Breast epithelium (tissue), 4 donors: ENCODE measurements at places on chromosomes 1 and 21. TPM values are rescaled to one million over a fixed set of nuclear protein-coding genes. Genes with fewer than 3 reads are reported as not detected.

Gene FAM72A
- total RNA-seq: 0.98 TPM

GRCh38 chr1:185373813-185374529 lies 56.9 kb upstream of the IVNS1ABP start:
- H3K36me3 ChIP-seq: no peaks in the 10 kb centered on the region
- H3K27me3 ChIP-seq: no peaks in the 10 kb centered on the region
- no peak for DNase-seq
- no peak overlapping the region for H3K4me3 ChIP-seq
- H3K27ac ChIP-seq: no peak overlapping the region
- no peaks in the 10 kb centered on the region for H3K4me1 ChIP-seq

GRCh38 chr1:222224636-222225315 lies 323.1 kb downstream of the HHIPL2 start:
- no peak overlapping the region for H3K4me3 ChIP-seq
- H3K4me1 ChIP-seq: no peaks in the 10 kb centered on the region
- no peak overlapping the region for H3K27ac ChIP-seq
- no peak for DNase-seq
- H3K27me3 ChIP-seq: no peaks in the 10 kb centered on the region
- H3K36me3 ChIP-seq: no peaks in the 10 kb centered on the region

- no peaks in the 10 kb centered on the region for H3K36me3 ChIP-seq
- DNase-seq: no peak
- peak overlapping the region; percentile 71 for H3K4me3 ChIP-seq
- H3K4me1 ChIP-seq: peaks cover 5% of the 10 kb centered on the region
Measured at GRCh38 chr1:43992232-43992995, 1.0 kb downstream of the CCDC24 start.

- no peak overlapping the region for H3K27ac ChIP-seq
- DNase-seq: no peak
- H3K4me1 ChIP-seq: no peaks in the 10 kb centered on the region
- no peaks in the 10 kb centered on the region for H3K27me3 ChIP-seq
- no peaks in the 10 kb centered on the region for H3K36me3 ChIP-seq
Measured at GRCh38 chr1:243890576-243890975, 40.5 kb upstream of the AKT3 start.

- H3K27ac ChIP-seq: peak overlapping the region; percentile 99
- DNase-seq: no peak
- no peaks in the 10 kb centered on the region for H3K27me3 ChIP-seq
Measured at GRCh38 chr1:155979597-155980343, 1.4 kb upstream of the ARHGEF2 start.

Gene HIVEP3
- total RNA-seq: 13.5 TPM

Gene S100A3
- total RNA-seq: 2.2 TPM

Gene SPRR2A
- not detected for total RNA-seq

DNA sequence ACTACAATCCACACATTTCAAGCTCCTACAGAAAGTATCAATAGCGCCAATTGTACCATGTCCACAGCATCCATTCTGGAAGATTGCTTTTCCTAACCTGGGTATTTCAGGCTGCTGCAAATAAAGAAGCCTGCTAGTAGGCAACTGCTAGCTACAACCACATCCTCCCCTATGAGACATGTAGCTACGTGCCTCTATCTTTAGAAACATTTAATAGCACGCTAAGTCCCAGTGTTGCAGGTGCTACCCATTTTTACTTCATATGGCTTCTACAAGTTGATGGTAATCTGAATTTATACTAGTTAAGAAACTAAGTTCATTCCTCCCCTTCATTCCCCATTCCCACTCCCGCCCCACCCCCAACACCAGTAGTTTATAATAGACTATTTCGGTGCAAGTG lies 7.4 kb upstream of the AMPD1 start:
- no peak for DNase-seq
- H3K4me1 ChIP-seq: no peaks in the 10 kb centered on the region
- no peaks in the 10 kb centered on the region for H3K27me3 ChIP-seq
- H3K27ac ChIP-seq: no peak overlapping the region
- no peak overlapping the region for H3K4me3 ChIP-seq
- H3K36me3 ChIP-seq: no peaks in the 10 kb centered on the region

DNA sequence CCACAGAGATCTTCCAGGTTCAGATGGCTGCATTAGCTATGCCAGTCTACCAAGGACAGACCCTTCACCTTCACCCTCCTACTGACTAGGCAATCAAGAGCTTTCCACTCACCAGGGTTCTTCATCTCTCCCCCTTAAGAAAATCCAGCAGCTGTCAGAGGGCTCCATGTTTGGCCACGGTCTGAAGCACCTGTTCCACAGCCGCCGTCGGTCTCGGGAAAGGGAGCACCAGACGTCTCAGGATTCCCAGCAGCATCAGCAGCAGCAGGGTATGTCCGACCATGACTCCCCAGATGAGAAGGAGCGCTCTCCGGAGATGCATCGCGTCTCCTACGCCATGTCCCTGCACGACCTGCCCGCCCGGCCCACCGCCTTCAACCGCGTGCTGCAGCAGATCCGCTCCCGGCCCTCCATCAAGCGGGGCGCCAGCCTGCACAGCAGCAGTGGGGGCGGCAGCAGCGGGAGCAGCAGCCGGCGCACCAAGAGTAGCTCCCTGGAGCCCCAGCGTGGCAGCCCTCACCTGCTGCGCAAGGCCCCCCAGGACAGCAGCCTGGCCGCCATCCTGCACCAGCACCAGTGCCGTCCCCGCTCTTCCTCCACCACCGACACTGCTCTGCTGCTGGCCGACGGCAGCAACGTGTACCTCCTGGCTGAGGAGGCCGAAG lies 13.8 kb downstream of the TMCC2 start:
- no peak overlapping the region for H3K4me3 ChIP-seq
- no peak overlapping the region for H3K27ac ChIP-seq
- H3K27me3 ChIP-seq: no peaks in the 10 kb centered on the region
- no peaks in the 10 kb centered on the region for H3K36me3 ChIP-seq
- DNase-seq: no peak

Gene RYR2
- total RNA-seq: 0.16 TPM

DNA sequence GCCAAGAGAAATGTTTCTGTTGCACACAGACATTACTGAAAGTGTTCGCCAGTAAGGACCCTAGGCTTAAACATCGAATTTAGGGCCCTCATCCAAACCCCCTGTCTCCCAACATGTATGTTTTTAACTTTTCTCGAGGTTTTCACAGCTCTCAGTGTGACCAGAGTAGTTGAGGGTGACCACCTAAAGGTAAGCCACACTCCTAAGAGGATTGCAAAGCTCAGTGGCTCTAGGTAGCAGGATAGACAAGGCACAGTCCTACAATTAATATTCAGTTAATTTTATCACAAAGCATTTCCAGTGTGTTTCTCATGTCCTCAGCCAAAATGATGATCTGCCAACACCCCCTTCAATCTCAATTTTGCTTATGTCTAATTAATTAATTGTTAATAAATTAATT lies 695 bp upstream of the ALG14 start:
- no peaks in the 10 kb centered on the region for H3K4me1 ChIP-seq
- peak overlapping the region; percentile 66 for H3K4me3 ChIP-seq
- peak overlapping the region; percentile 93 for H3K27ac ChIP-seq
- H3K27me3 ChIP-seq: no peaks in the 10 kb centered on the region

Gene RGS4
- 6.7 TPM for total RNA-seq

Gene CFAP107
- total RNA-seq: not detected

DNA sequence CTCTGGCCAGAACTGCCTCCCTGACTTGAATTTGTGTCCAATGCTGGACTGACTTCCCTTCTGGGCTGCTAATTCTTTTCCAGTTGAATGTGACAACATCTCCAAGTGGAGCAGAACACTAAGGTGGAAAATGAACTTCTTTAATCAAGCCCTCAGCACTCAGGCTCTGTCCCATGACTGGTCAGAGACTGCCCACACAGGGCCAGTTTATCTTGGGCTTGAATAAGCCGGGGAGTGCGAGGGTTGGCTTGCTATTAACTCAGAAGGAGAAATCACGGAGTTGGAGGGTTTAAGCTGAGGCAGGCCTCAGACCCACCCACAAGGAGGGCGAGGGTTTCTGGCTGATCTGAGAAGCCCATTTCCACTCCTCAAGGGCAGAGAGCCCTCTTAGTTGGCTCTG lies 12.4 kb downstream of the KCNA10 start:
- H3K27ac ChIP-seq: no peak overlapping the region
- H3K4me3 ChIP-seq: no peak overlapping the region
- no peak for DNase-seq
- no peaks in the 10 kb centered on the region for H3K27me3 ChIP-seq
- H3K4me1 ChIP-seq: no peaks in the 10 kb centered on the region

Gene ANGPTL3
- not detected for total RNA-seq

Gene CCDC30
- total RNA-seq: 15.4 TPM

- peak overlapping the region; percentile 33 for H3K27ac ChIP-seq
- no peak overlapping the region for H3K4me3 ChIP-seq
- H3K36me3 ChIP-seq: no peaks in the 10 kb centered on the region
- H3K4me1 ChIP-seq: no peaks in the 10 kb centered on the region
- H3K27me3 ChIP-seq: no peaks in the 10 kb centered on the region
Measured at GRCh38 chr21:28439251-28439650, 553.4 kb downstream of the LTN1 start.

Gene TMEM82
- not detected for total RNA-seq

- no peaks in the 10 kb centered on the region for H3K4me1 ChIP-seq
- H3K36me3 ChIP-seq: no peaks in the 10 kb centered on the region
- no peak overlapping the region for H3K4me3 ChIP-seq
Measured at GRCh38 chr1:229310833-229311232, 32.0 kb downstream of the CCSAP start.

GRCh38 chr1:3836421-3836820 lies 20.6 kb downstream of the CEP104 start:
- DNase-seq: no peak
- H3K27me3 ChIP-seq: no peaks in the 10 kb centered on the region
- no peak overlapping the region for H3K27ac ChIP-seq
- H3K36me3 ChIP-seq: peaks cover 11% of the 10 kb centered on the region

GRCh38 chr1:155254228-155254713 lies 1.0 kb downstream of the ENTREP3 start:
- H3K36me3 ChIP-seq: peaks cover 4% of the 10 kb centered on the region
- peak overlapping the region; percentile 96 for H3K27ac ChIP-seq
- no peaks in the 10 kb centered on the region for H3K27me3 ChIP-seq

GRCh38 chr1:175521249-175522040 lies 221.9 kb downstream of the TNR start:
- no peak overlapping the region for H3K27ac ChIP-seq
- peaks cover 5% of the 10 kb centered on the region for H3K4me1 ChIP-seq
- no peak overlapping the region for H3K4me3 ChIP-seq
- no peaks in the 10 kb centered on the region for H3K27me3 ChIP-seq
- peak; percentile 24 for DNase-seq
- no peaks in the 10 kb centered on the region for H3K36me3 ChIP-seq

GRCh38 chr1:18336801-18337200 lies 143.9 kb upstream of the KLHDC7A start:
- H3K27ac ChIP-seq: no peak overlapping the region
- H3K36me3 ChIP-seq: no peaks in the 10 kb centered on the region
- H3K4me1 ChIP-seq: no peaks in the 10 kb centered on the region
- H3K4me3 ChIP-seq: no peak overlapping the region

DNA sequence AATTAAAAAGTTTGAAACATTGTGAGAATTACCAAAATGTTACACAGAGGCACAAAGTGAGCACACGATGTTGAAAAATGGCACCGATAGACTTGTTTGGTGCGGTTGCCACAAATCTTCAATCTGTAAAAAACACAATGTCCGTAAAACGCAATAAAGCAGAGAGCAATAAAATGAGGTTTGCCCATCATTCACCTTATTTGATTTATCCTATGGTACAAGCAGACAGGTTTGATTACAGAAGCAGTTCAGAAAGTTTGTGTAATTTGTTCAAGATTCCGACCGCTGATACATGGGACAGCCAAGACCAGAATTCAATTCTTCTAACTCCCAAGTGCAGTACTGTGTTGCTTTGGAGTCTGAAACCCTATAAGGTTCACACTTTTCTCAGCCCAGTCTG lies 318.3 kb upstream of the PROX1 start:
- no peak overlapping the region for H3K27ac ChIP-seq
- no peaks in the 10 kb centered on the region for H3K4me1 ChIP-seq
- no peak overlapping the region for H3K4me3 ChIP-seq
- H3K27me3 ChIP-seq: no peaks in the 10 kb centered on the region
- H3K36me3 ChIP-seq: no peaks in the 10 kb centered on the region

DNA sequence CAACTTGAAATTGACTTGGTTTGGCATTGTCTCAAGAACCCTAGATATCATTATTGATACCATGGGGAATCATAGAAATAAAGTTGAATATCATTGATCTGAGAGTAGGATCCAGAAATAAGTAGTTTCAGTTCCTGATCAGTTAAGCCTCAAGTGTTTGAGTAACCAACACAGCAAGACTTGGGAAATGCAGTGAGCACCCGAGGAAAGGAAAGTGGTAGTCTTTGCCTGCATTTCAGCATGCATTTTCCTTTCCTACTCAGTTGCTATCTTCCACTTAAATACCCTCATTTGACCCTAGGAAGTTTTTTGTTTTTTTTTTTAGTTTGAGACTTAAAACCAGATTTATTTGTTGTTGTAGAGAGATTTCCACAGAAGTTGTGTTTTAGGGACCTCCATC lies 18.9 kb downstream of the CLEC20A start:
- no peak overlapping the region for H3K27ac ChIP-seq
- H3K4me1 ChIP-seq: no peaks in the 10 kb centered on the region
- H3K27me3 ChIP-seq: no peaks in the 10 kb centered on the region
- no peaks in the 10 kb centered on the region for H3K36me3 ChIP-seq

DNA sequence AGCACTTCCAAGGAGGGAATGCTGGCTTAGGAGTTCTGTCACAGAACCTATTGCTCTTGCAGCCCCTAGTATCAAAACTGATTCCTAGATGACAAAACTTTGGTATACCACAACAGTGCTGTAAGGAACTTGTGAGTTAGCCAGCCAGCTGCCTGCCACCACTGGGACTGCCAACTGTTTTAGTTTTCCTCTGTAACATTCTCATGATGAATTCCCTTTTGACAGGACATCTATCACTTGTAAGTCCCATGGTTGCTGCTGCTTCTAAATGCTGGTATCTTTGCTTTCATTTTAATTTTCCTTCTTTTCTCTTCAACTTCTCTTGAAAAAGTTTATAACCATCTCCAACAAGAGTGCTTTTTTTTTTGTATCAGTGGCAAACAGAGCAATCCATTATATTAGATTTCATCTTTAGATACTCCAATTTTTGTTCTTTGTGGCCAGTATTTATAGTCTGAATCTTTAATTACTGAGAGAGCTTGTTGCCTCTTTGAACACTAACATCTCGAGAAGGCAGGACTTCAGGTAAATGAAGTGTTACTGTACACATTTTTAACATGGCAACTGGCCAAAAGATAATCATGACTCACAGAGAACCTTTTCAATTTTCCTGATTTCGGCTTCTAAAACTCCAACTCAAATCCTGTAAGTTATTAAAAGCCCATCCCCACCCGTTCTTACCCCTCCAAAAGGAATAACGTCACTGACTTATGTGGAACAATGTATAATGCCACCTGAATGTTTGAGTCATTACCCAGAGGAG lies 19.8 kb downstream of the DBT start:
- peaks cover 13% of the 10 kb centered on the region for H3K36me3 ChIP-seq
- no peak for DNase-seq
- H3K27ac ChIP-seq: no peak overlapping the region
- H3K4me1 ChIP-seq: no peaks in the 10 kb centered on the region
